Uterus (tissue), 4 donors: ENCODE measurements at places on chromosomes 4 and X. TPM values are rescaled to one million over a fixed set of nuclear protein-coding genes. Genes with fewer than 3 reads are reported as not detected.

DNA sequence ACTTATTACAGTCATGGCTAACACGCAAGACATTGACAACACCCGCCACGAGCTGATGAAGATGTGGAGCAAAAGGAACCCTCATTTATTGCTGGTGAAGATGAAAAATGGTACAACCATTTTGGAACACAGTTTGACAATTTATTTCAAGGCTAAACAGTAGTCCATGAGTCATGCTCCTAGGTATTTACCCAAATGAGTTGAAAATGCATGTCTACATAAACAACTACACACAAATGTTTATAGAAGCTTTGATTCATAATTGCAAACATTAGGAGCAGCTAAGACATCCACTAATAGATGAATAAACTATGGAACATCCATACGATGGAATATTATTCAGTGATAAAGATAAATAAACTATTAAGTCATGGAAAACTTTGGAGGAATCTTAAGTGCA is 580.1 kb downstream of the RAPGEF2 start:
- H3K4me1 ChIP-seq = no peaks in the 10 kb centered on the region
- no peak for DNase-seq
- no peaks in the 10 kb centered on the region for H3K27me3 ChIP-seq
- H3K27ac ChIP-seq = no peak overlapping the region

DNA sequence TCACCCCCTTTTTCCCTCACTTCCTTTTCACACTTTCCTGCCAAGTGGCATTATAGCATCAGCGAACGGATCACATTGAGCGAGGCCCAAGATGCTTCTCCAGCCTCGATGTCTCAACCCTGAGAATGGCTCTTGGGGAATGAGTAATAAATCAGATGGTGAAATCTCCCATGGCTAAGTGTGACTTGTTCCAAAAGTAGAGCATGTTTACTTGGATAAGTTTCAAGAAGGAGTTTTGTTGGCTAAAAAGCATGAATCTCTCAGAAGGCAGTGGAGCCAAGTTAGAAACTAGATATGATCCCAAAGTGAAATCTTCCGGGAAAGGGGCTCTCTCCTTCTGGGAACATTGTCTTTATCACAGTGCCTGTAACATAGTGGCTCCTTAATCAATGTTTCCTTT is 316.3 kb downstream of the CAMK2D start:
- peak; percentile 78 for DNase-seq
- no peaks in the 10 kb centered on the region for H3K36me3 ChIP-seq
- no peak overlapping the region for H3K4me3 ChIP-seq

GRCh38 chr4:26723216-26723615 is 137.4 kb upstream of the STIM2 start:
- H3K27me3 ChIP-seq = no peaks in the 10 kb centered on the region
- no peak for DNase-seq
- H3K27ac ChIP-seq = no peak overlapping the region
- H3K4me1 ChIP-seq = no peaks in the 10 kb centered on the region
- no peak overlapping the region for H3K4me3 ChIP-seq

DNA sequence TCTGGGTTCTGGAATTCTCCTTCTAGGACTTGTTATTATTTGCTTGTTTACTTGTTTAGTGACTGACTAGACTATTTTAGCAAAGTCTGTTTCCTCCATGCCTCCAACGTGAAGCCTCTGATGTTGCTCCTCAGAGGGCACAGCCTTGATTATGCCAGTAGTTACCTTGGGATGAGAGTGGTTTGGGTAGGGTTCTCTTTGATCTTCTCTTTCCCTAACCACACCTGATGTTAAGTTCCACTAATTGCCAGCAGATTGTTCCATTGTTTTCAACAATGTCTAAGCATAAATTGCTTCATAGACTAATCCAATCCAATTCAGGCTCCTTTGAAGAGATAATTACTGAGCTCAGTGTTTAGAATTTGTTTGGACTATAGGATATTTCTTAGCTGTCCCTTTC is 352.7 kb upstream of the DIPK2B start:
- no peak overlapping the region for H3K27ac ChIP-seq
- H3K4me3 ChIP-seq = no peak overlapping the region
- no peak for DNase-seq
- no peaks in the 10 kb centered on the region for H3K27me3 ChIP-seq
- no peaks in the 10 kb centered on the region for H3K36me3 ChIP-seq

GRCh38 chrX:121103381-121103780 is 56.0 kb downstream of the GLUD2 start:
- no peaks in the 10 kb centered on the region for H3K4me1 ChIP-seq
- no peak overlapping the region for H3K27ac ChIP-seq
- no peaks in the 10 kb centered on the region for H3K36me3 ChIP-seq
- no peak overlapping the region for H3K4me3 ChIP-seq

- no peak overlapping the region for H3K27ac ChIP-seq
- H3K36me3 ChIP-seq = no peaks in the 10 kb centered on the region
- no peaks in the 10 kb centered on the region for H3K4me1 ChIP-seq
- DNase-seq = no peak
Measured at GRCh38 chr4:70844180-70844579, 4.5 kb upstream of the GRSF1 start.

- DNase-seq = peak; percentile 80
- no peaks in the 10 kb centered on the region for H3K27me3 ChIP-seq
- H3K4me1 ChIP-seq = peaks cover 24% of the 10 kb centered on the region
Measured at GRCh38 chr4:57102050-57102624, 8.0 kb downstream of the IGFBP7 start.

NWD2 gene
- not detected for total RNA-seq

DNA sequence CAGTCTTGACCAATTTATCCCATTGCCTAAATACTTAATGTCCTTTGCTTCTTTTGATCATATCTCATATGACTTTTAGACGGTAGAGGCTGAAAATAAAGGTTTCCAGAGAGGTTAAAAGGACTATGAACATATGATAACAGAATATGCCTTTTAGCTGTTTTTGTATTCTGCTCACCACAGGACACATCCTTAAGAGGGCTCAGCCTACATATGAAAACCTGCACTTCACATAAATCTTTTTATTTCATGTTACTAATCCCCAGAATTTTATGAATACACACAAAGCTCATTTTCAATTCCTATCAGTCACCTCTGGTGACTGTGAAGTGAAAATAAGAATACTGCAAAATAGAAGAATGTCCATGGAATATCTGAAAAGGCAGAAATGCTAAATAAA is 92.0 kb downstream of the GPM6A start:
- H3K27ac ChIP-seq = no peak overlapping the region
- no peaks in the 10 kb centered on the region for H3K36me3 ChIP-seq
- DNase-seq = no peak
- no peaks in the 10 kb centered on the region for H3K27me3 ChIP-seq

F8A1 gene
- 9.5 TPM for total RNA-seq
